ENCODE measurements at places on chromosomes 13 and 19.

GRCh38 chr13:59043016-59043415 is 1120.7 kb downstream of the DIAPH3 start:
- DNase-seq: no peak

DNA sequence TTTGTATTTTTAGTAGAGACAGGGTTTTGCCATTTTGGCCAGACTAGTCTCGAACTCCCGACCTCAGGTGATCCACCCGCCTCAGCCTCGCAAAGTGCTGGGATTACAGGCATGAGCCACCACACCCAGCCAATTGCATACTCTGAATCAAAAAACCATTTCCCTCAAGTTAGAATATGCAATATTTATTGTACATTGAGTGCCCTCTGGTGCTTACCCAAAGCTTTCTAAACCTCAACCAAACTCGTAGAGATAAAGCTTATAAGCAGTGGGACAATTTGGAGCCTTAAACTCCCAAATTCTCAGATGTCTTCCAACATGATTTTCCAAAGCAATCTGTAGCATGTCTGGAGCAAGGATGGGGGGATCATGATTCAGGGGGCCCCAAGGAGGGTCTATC is 22.4 kb downstream of the RFXAP start:
- DNase-seq: no peak

DNA sequence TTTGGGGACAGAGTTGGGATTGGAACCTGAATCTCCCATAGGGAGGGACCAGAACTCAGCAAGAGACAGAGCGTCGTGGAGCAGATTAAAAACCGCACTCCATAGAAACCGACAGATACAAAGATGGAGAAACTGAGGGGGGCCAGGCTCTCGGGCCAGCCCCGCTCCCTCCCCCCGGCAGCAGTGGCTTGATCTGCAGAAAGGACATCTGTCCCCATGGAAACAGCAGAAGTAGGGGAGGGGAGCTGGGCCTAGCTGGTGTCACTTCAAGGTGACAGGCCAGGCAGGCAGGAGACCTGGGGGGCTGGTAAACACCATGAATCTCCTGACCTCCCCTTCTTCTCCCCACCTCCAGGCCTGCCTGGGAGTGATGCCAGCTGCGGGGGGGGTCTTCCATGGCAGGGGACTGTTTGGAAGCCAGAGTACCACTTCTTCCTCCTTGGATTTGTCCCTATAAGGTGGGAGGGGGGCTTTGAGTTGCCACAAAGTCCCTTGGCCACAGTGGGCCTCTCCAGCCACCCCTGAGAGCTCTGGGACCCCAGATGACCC is 10.9 kb downstream of the TMIGD2 start:
- no peak for DNase-seq

GRCh38 chr13:44465318-44465717 is 91.7 kb downstream of the SERP2 start:
- no peak for DNase-seq

GRCh38 chr13:108785844-108786243 is 156.4 kb downstream of the MYO16 start:
- no peak for DNase-seq

GRCh38 chr13:111844222-111844671 is 222.7 kb upstream of the SOX1 start:
- no peak for DNase-seq

DNA sequence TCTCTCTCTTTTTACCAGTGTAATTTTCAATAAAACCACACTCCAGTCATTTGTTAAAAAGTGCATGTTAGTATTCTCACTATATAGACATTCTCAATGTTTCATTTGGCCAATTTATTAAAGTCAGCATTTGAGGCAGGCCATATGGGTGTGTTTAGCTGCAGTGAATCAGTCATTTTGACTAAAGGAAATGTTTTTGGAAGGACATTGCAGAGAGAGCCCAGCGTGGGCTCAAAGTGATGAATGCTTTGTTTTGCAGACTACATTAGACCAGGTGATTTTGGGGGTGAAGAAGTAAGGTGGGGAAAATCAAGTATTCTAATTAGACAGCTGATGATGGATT is 116.7 kb downstream of the POSTN start:
- DNase-seq: no peak

DNA sequence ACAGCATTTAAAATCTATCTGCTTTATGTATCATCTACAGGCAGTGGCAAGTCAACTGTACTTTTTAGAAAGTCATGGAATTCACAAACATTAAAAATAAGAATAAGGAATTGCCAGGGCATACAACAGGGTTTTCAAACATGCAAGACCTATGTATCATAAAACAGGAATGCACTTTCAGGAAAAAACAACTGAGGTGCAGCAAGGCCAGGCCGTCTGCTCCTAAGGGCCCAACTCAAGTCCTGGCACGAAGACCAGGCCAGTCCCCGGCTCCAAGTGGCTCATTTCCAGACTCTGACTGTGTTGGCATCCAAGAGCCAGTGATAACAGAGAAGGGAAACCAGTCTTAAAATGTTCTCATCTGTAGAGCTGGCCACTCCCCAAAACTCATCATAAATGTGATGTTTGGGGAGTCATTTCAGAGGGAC is 7.1 kb downstream of the RFX2 start:
- DNase-seq: no peak

- no peak for DNase-seq
Measured at GRCh38 chr13:59771272-59771671, 392.5 kb downstream of the DIAPH3 start.

DNA sequence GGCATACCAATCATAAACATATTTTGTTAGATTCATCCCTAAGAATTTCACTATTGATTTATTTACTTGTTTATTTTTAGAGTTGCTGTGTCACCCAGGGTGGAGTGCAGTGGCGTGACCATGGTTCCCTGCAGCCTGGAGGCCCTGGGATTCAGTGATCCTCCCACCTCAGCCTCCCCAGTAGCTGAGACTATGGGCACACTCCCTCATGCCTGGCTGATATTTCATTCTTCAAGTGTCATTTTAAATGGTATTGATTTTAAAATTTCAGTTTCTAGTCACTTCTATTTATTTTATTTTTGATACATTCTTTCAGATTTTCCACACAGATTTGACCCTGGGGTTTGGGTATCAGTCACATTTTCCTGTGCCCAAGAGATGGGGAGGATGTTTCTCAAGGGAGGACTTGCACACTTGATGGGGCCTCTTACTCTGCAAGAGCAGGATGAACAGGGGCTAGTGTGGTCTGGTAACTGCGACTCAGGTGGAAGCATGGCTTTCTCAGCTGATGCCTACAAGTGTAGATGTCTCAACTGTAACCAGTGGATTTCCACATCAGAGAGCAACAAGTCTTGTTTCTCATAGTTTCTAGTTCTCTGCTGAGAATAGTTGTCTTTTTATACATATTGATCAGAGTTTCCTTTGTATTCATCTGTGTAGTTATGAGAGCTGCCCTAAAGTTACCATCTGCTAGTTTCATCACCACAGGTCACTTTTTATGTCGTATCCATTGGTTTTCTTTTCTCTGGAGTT is 40.2 kb downstream of the CCNE1 start:
- DNase-seq: no peak

GRCh38 chr19:42191855-42192254 is 25.6 kb downstream of the DEDD2 start:
- DNase-seq: no peak

GRCh38 chr13:42969565-42970172 is 22.4 kb downstream of the EPSTI1 start:
- peak; percentile 26 for DNase-seq

- no peak for DNase-seq
Measured at GRCh38 chr13:111282425-111282824, 38.0 kb upstream of the TEX29 start.

DNA sequence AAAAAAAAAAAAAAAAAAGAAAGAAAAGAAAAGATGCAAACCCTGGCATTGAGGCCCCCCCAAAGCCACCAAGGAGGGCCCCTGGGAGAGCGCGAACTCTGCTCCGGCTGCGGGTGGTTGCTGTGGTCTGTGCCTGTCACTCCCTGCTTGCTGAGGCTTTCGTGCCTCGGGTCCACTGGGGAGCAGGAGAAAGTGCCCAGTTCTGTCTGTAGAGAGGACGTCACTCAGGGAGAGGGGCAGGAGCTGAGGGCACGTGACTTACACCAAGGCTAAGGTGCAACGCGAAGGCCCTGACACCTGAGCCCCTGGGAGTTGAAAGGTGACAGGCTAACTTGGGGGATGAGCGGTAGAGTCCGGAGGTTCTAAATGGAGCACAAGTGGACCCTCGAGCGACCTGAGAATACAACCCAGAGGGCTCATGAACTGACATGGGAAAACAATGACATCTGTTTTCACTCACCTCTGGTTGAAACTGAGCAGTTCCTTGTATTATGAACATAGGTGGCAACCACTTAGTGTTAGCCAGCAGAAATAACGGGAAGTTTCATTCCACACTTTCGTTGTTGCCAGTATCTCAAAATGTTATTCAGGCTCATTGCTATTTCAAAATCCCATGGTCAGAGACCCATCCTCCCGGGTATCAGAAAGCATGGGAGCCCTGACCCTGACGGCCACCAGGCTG is 69.2 kb upstream of the TM9SF2 start:
- DNase-seq: no peak

DNA sequence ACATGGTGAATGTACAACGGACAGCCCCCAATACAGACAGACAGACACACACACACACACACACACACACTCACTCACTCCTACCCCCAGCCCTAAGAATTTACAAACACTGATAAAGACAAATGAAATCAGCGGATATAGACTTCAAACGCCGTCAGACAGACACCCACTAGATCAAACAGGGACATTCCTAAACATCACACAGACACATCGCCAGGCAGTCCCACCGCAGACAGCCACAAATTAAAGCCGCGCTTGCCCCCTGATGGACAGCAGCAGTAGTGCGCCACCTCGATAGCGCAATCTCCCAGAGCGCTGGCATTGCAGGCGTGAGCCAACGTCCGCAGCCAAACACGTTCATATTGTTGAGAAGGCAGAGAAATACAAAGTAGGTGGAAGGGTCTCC is 24.7 kb upstream of the ADGRE1 start:
- peak; percentile 30 for DNase-seq

DNA sequence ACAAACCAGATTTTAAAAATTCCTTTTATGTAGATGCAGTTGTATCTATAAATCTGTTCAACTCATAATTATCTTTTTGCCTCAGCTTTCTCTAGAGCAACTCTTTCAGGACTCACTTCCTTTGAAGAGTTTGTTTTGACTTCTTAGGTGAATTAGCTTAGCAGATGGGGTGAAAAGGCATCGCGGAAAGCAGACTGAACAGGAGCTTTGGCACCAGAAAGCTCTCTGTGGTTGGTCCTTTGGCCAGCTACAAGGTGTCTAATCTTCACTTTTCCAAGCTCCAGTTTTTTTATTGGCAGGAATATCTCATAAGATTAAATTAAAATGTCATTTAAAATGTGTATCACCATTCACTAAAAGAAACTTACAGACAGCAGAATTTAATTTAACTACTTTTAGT is 60.6 kb upstream of the KLF12 start:
- no peak for DNase-seq

GRCh38 chr13:51958217-51958547 is 53.1 kb downstream of the ATP7B start:
- no peak for DNase-seq

- DNase-seq: no peak
Measured at GRCh38 chr19:53772943-53773342, 51.2 kb downstream of the NLRP12 start.

DNA sequence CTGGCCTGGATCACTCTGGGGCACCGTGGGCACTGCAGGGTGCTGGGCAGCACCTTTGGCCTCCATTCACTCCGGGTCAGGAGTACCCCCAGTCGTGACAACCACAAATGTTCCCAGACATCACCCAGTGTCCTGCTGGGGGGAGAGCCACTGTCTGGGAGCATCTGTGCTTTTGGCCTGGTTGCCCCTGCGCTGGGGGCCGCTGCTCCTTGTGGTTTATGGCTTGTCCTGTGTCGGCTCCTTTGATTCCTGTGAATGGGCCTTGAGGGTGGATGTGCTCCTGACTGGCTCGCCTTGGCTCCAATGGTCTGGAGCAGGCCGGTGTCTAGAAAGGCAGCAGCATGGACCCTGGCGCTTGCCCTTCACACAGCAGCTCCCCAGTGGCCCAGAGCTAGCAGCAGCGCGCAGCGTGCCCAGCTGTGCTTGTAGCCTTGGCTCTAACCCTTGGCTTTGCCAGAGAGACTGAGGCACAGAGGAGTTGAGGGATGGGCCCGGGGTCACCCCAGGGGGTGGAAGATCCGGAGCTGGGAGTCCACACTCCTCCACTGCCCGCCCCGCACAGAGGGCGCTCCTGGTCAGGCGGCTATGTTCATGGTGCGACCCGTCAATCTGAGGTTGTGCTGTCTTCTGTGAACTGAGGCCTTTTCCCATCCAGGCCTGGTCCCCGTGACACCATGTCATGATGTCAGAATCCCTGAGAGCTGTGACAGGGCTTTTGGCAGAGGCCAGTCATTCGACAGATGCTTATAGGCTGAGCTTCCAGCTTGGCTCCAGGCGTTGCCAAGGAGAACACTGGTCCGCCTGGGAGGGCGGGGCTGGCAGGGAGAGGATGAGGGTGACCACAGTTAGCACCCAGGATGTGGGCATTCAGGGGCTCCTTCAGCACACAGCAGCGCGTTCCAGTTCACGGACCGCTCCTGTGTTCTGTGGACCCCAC is 4.1 kb downstream of the DAZAP1 start:
- no peak for DNase-seq

DNA sequence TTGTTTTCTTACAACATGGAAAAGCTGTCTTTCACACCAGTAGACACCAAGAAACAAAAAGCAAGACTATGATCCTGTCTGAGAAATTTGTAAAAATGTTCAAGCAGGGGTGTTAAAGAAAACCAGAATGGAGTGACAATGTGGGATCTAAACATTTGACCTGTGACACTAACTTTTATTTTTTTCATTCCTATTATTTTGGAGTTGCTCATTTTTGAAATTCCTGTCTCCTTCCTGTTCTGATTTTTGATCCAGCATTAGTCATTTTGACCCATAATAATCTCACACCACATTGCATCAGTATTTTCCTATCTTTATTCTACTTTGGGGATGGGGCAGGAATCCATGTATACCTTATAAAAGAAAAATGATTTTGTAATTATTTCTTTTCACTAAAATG is 164.2 kb downstream of the DLEU7 start:
- DNase-seq: no peak

- no peak for DNase-seq
Measured at GRCh38 chr13:72737033-72737432, 9.3 kb downstream of the BORA start.

DNA sequence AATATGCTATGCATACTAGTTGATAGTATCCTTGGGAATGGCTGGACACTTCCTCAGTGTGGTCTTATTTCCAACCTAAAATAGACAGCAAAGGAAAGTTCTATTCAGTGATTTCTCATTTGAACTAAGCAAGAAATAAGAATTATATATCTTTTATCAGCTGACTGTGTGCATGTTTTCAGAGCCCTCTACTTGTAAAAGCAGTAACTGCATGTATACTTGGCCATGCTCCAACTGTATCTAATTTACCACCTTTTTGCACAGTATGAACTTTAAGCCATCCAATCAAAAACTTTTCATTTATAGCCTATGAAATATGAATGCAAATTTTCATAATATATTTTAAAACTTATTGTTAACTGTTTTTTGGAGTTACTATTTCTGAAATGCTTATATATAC is 136.4 kb upstream of the PCDH9 start:
- no peak for DNase-seq

- DNase-seq: no peak
Measured at GRCh38 chr19:33766623-33767022, 30.0 kb upstream of the KCTD15 start.
